ENCODE measurements at places on chromosomes 7 and 10. TPM values are rescaled to one million over a fixed set of nuclear protein-coding genes. Genes with fewer than 3 reads are reported as not detected.

- DNase-seq: no peak
These were observed 9.5 kb upstream of the TRPV6 start for GRCh38 chr7:142894985-142895593.

- no peak for DNase-seq
These were observed 207.0 kb upstream of the CXCL12 start for GRCh38 chr10:44591911-44592310.

CALML3 gene
- total RNA-seq: not detected

EVX1 gene
- total RNA-seq: not detected

Measured in M059J (cell line).